ENCODE measurements at places on chromosomes 2 and 18.

DNA sequence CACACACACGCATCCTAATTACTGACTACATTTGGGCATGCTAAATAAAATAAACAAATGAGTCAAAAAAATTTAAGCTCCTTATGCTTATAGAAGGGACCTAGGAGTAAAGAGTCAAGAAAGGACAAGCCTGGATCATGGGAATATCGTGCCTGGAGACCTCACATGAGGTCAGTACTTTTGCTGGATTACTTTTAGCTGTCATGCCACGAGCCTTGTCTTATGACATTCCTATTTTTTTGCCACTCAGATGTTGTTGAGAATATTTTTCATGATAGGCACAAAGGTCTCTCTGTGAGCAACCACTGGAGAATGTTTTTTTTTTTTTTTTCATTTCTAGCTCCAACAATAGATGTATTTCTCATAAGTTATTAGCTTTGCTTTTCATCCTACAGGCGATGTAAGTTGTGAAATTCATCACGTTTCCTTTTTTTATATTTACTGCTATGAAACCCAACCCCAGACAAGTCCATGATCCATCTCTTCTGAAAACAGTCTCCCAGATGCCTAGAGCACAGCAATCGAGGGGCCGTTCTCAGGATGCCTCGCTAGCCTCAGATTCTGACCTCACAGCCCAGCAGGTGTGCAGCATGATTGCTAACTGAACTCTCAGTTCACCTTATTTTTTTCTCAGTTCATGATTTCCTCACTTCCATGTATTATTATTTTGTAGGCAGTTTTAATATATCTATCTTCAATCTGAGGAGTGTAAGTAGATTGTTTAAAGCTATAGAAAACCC, 464.5 kb downstream of the IRS1 start:
- no peak for DNase-seq

GRCh38 chr2:168528469-168528868, 72.4 kb downstream of the CERS6 start:
- DNase-seq = no peak

GRCh38 chr2:189633392-189633811, 27.9 kb upstream of the ASNSD1 start:
- DNase-seq = no peak

DNA sequence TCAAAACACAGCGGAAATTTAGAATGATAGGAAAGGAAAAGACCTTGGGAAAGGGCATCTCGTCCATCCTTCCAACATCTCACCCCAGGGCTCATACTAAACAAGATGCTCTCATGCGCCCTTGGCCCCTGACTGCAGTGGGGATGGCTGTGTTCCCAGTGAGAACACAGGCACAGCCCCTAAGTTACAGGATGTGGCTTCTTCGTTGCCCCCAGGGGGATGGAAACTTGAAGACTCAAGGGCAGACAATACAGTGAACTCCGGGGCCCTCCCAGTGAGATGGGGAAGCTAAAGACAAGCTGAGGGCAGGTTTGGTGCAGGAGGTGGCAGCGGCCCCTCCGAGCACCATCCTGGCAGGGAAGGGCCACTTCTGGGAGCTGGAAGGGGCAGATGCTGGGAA, 139.7 kb downstream of the INO80D start:
- no peak for DNase-seq

DNA sequence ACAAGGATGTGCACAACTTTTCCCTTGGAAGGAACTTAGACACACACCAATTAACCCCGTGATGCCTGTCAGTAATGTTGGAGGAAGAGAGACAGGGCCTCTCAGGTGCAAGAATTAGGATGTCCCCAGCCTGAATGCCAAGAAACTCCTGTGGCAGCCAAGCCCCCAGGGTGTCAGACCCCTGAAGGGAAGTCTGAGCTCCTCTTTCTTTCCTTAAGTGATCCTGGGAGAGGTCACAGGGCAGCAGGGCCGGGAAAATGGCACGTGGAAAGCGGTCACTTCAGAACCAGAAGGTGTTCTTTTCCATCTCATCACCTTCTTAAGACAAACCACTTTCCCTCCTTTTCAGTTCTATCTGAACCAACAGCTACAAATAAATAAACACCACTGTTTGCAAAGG, 185.9 kb downstream of the ANAPC1 start:
- DNase-seq = no peak

DNA sequence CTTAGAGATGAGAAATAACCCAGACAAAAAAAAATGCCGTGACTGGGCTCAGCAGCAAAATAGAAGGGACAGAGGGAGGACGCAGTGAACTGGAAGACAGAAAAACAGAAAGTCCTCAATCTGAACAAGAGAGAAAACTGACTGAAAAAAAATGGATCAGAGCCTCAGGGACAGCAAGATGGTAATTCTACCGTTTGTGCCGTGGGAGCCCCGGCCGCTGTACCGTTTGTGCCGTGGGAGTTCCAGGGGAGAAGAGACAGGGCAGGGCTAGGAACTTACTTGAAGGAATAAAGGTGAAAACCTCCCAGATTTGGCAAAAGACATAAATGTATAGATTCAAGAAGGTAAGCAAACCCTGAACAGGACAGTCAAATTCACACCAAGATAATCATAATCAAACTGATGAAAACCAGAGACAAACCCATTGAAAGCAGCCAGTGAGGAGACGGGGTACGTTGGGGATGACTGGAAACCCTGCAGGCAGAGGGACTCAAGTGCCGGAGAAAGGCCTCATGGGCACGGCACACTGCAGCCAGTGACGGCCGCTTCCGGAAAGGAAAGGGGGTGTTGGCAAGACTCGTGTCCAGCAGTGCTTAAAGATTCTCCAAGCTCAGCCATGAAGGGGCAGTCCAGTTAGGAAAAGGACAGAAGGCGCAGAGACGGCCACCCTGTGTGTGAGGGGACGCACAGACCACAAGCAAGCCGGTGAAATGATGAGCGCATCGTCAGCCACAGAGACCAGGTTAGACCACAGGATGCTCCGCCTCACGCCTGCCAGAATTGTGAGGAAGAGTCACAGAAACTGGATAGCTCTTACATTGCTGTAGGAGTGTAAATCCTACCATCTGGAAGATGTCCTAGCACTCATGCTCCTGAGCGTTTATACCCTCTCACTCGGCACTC, 40.0 kb upstream of the NFATC1 start:
- DNase-seq = no peak

GRCh38 chr18:74589021-74589420, 8.6 kb upstream of the ZNF407 start:
- no peak for DNase-seq

DNA sequence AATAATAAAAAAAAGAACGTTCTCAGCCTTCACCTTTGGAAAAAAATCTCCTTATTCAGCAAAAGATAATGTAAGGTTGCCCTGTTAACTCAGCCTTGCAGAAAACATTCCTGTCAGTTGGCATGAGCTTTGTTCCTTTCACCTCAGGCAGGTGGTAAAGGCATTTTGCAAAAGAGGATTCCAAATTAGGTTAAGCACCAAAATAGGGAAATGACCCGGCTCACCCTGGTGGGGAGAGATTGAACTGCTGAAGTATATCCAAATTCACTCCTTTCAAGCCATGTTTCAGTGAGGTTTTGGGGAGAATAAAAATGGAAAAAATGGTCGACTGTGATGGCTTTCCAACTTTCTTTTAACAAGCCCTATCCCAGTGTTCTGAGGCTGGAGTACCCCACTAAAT, 1988.8 kb upstream of the PIK3C3 start:
- DNase-seq = no peak

GRCh38 chr2:229530434-229530833, 183.9 kb downstream of the DNER start:
- DNase-seq = no peak

- DNase-seq = no peak
Measured at GRCh38 chr2:109557309-109557708, 56.5 kb downstream of the SEPTIN10 start.

DNA sequence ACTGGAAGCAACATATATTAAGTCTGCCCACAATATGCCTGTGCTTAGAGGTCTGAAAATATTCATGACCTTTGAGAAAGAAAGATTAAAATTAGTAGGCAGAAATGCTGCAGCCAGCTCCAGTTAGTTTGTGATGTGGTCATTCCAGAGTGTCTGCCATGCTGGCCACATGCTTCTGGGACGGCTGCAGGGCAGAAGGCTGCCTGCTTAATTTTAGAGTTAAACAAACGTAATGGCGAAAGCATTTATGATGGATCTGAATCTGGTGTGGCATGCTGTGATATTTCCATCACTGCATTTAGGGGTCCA, 95.4 kb downstream of the FHOD3 start:
- DNase-seq = no peak

- DNase-seq = no peak
Measured at GRCh38 chr18:51072586-51073313, 42.7 kb downstream of the SMAD4 start.

DNA sequence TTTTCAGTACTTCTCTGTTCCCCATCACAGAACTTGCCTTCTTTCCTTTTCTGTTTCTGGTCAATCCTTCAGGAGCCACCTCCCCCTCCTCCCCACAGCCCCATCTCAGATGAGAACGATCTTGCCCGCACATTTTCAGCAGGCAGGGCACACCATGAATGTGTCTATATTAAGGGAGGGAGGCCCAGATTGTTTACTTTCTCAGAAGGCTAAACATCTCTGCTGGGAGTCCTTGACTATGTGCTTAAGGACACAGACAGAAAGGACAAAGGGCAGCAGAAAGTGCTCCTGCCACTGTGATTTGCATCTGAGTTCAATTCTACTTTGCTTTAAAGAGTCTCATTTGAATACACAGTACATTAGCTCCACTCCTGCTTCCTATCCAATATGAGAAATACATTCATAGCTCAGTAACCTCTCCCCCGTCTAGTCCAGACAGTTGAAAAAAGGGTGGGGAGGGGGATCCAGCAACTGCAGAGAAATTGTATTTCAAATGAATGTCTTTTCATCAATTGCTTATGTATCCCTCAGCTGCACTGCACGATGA, 175.0 kb upstream of the PARD3B start:
- no peak for DNase-seq

GRCh38 chr2:136049991-136050920, 64.8 kb upstream of the DARS1 start:
- DNase-seq = no peak

GRCh38 chr2:1082456-1083205, 132.0 kb downstream of the SNTG2 start:
- no peak for DNase-seq

DNA sequence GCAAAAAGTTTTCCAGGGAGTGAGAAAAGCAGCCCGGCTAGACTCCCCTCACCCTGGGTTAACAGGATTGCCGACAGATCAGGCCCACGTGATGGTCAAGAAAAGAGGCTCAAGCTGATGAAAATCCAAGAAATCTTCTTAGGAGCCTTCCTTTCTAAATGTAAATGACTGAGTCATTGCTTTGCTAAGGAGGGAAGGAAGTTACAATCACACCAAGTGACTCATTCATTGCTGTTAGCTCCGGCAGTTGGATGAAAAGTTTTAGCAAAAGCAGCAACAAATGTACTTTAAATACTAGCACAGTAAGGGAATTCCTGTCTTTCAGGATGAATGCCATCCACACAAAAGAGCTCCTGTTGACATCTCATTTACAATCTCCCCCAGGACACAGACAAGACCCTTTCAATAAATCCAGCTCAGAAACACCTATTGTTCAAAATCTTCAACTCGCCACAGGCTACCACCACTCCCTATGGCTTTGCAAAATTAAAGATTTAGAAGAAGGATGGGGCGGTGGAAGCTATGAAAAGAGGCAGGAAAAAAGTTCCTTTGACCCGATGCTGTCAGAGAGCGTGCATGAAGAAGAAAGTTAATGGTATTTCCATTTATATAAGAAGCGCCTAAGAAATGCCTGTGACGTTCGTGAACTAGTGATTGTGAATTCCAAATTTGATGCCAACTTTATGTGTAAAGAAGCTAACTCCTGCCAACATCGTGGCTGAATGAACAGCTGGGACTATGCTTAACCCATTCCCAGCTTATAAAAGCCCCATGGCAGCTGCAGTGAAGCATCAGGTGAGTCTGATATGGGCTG, 153.7 kb downstream of the TGIF1 start:
- no peak for DNase-seq

GRCh38 chr2:160324161-160324800, 124.2 kb upstream of the ITGB6 start:
- peak; percentile 2 for DNase-seq

DNA sequence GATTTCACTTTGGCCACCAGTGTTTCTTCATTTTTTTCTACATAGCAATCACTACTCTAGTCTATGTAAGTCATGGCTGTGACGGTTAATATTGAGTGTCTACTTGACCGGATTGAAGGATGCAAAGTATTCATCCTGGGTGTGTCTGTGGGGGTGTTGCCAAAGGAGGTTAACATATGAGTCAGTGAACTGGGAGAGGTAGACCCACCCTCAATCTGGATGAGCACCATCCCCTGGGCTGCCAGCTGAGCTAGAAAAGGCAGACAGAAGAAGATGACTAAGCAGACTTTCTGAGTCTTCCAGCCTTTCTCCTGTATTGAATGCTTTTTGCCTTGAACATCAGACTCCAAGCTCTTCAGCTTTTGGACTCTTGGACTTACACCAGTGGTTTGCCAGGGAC, 265.0 kb upstream of the SLC8A1 start:
- no peak for DNase-seq

GRCh38 chr2:124353656-124354055, 328.6 kb downstream of the CNTNAP5 start:
- DNase-seq = no peak

DNA sequence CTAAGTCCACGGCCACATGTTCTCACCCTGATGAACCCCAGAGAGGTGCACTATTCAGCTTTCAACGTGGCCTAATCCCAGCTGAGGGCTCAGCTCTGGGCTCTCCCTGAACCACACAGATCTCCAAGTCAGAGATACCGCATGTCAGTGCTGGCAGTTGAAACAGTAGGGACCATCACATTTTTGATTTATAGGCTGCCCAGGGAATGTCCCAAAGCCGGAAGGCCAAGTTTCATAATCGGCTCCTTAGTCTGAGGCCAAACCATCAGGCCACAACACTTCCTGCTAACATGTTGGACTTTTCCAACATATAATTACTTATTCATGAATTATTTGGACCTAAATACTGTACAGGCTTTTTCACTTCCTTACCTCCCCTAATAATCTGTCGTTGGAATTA, 91.9 kb upstream of the KLHL29 start:
- DNase-seq = no peak

DNA sequence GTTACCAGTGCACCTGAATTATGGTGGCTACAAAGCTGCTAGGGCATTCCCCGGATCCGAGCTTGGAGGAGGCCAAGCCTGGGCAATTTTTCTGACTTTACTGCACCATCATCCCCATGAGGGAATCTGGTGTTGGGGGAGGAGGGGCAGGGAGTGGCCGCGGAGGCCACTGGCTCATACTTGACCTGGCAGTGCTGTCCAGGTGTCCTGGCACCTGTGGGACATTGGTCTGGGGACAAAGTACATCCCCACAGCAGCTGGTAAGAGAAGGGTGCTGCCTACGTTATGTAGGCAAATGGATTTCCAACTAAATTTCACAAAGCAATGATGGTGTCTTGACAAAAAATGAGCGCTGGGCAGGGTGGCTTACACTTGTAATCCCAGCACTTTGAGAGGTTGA, 48.3 kb downstream of the KLHL29 start:
- DNase-seq = no peak
